ENCODE measurements at places on chromosomes 1 and 21.

DNA sequence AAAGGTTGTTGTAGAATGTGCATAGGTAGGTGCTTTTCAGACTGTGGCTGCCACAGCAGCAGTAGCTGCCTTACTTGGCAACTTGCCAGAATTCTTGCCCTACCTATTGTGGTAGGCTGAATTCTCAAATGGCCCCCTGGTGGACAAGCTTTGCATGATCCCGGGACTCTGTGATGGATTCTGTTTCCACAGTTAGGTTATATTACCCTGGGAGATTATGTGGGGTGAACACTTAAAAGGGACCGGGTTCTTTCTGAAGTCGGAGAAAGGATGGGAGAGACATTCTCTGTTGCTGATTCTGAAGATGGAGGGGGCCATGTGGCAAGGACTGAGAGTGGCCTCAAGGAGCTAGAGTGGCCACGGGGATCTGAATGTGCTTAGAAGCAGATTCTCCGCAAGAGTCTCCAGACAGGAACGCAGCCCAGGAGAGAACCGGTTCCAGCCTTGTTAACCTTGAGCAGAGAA, 32.1 kb upstream of the KCNE1 start:
- no peak for DNase-seq

GRCh38 chr1:117032681-117033539, 27.2 kb upstream of the TTF2 start:
- no peak for DNase-seq

DNA sequence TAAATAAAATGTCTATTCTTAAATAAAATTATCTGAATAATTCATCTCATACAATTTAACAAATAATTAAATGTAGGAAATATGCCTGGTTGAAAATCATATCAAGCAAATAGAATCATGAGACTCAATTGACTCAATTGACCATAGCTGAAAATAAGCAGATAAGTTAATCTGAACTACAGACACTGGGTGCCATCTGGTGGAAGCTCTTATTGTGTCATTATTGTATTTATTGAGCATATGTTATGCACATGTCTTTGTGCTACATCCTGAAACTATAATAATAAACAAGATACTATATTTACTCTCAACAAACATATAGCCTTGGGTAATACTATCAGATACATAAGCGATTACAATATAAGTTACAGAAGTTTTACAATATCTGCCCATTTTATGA, 41.0 kb downstream of the BRINP3 start:
- no peak for DNase-seq

DNA sequence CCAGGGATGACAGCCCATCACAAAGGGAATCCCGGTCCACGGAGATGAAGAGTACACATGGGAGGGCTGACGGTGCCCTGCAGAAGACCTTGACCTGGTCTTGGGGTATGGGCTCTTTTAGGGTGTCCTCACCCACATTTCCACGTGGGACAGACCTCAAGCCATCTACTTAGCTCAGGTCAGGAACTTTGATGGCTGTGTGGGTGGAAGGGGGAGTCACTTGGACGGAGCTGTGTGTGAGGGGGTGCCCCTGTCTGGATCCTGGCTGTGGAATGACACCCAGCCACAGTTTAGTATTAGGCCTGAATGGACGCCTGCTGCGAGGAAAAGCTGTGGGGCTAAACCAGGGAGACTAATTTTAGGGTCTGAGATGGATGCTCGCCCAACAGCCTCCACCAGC, 10.9 kb upstream of the MIXL1 start:
- DNase-seq, result no peak

- DNase-seq, result no peak
Observed at GRCh38 chr1:231359113-231359512, 21.0 kb downstream of the SPRTN start.

DNA sequence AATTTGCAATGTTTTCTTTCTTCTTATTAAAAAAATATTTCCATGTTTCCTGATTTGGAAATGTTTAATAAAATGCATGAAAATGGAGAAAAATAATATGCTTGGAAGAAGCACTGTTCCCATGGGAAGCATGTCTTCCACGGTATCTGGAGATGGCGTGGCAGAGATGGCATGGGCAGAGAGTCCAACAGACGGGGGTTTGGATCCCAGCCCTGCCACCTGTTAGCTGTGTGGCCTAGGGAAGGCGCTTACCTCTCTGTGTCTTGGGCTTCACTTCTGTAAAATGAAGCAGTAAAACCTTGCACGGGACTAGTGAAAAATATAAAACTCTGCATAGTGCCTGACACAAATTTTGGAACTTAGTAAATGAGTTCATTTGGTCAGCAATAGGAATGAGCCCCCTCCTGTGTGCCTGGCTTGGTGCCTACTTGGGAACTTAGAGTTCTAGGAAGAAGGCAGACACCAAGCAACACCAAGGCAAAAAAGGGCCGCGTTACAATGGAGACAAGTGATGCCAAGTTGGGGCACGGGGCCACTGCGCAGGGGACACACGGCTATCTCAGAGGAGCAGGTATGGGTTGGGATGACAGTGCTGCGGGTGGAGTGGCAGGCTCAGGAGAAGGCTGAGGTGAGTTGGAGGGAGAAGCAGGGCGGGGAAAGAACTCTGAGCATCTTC, 124.2 kb downstream of the KCNN3 start:
- no peak for DNase-seq

DNA sequence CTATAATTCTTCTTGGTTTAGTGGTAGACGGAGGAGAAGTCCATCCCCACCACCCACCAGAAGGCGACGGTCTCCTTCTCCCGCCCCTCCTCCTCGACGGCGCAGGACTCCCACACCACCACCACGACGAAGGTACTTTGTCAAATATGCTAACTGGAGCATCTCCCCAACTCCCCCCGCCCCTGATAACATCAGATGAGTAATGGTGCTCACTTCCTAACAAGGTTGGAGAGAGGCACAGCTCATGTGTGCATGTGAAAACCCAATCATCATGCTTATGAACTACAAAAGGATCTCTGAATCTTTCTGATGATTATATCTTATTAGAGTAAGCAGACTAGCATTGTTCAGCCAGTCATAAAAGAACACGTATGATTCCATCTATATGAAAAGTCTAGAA, 23.7 kb downstream of the SRRM1 start:
- DNase-seq, result no peak

GRCh38 chr21:42012344-42012743, 2.2 kb upstream of the ZBTB21 start:
- no peak for DNase-seq

DNA sequence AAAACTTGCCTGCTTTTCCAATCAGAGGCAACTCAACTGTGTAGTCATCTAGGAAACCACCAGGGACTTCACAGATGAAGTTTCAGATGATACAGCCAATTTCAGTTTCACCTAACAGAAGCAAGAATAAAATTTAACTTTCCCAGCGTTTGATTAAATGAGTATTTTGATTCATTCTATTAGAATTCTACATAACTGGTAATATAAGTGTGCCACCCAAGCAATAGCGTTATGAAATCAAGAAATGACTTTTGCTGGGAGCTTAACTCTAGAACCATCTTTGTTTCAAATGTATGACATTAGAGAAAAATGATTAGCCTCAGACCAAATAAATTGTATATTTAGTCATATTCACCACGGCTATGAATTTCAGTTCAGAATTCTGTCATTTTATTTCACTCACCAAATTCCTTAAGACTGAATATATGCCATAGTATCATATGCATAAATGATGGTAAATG, 239.3 kb downstream of the NRIP1 start:
- DNase-seq, result no peak

DNA sequence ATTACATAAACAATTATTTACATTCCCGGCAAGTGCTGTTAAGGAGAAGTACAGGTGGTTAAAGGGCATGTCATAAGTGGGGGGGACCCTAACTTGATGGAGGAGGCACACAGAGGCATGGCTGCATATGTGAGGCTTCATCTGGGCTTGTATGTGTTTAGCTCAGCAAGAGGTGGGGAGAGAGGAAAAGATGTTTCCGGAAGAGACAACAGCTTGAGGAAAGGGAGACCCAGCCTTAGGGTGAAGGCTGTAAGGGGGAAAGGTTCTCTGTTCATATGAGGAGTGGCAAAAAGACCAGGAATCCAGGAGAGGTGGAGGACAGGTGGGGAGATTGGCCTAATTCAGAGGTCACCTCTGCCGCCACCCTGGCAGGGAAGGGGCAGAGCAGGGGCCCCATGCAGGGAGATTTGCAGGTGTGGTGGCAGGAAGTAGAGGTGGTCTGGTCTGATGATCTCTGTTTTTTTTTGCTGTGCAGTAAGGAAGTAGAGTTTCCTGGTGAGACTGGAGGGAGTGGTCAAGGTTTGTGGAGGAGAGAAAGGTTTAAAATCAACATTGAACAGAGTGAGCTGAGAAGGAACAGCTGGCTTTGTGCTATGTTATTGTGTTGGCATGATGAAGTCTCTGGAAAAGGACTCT, 9.0 kb downstream of the TRAF5 start:
- DNase-seq, result no peak

GRCh38 chr1:89287181-89288050, 14.8 kb upstream of the GBP5 start:
- no peak for DNase-seq

- no peak for DNase-seq
Observed at GRCh38 chr1:109027841-109028240, 14.1 kb downstream of the WDR47 start.

DNA sequence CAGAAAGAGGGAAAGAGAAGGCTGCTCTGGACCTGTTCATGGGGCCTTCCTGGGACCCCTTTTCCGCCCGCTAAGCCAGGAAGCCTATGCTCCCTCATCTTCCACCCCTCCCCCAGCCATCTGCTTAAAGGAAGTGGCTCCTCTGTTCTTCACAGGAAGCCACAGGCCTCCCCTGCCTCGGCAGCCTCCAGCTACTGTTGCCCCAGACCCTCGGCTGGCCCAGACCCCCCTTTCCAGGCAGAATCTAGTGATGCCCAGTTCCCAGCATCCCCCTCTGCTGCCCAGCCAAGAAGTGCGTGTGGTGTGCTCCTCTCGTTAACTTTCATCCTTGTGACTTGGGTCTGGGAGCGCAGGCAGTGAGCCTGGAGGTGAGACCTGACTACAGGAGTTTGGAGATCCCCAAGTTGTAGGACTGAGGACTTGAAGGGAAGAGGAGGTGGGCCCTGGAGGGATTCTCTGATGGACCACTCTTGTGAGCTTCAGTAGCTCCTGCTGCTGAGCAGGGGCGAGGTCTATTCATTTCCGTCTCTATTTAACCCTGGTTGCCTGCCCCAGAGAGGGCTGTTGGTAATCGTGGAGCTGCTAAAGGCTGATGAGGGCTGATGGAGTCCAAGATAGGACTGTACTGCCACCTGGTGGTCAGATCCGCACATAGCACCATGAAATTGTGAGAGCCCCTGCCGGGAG, 9.1 kb downstream of the IFI6 start:
- peak; percentile 80 for DNase-seq

GRCh38 chr1:157497284-157497683, 55.0 kb downstream of the FCRL5 start:
- no peak for DNase-seq

DNA sequence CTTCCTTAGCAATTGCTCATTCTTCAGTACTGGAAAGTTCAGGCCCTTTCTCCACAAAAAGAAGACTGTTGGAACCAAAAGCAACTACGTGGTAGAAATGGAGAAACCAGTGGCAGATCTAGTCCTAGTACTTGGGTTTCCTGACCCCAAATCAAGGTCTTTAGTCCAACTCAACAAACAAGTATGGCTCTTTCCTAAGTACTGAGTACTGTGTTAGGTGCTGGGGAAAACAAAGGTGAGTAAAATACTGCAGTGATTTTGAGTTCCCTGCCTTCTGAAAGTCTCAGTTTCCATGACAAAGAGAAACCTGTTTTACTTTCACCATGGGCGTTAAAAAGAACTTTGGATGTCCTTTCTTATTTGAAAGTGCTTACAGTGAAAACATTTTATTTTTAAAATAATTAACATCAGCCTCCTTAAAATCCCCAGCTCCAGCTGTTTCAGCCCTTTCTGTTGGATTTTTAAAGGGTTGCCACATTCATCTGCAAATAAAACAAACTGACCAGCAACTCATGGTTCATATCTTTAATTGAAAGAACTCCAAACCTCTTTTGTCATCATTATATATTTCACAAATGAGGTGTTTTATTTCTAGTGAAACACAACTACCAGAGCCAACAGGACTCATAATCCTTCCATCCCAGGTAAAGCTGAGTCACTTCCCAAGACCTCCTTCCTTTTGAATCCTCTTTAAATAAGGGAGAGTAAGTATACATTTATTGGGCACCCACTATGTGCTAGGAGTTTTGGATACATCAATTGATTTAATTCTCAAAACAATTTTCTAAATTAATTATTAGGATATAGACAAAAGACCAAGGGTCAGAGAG, 35.4 kb downstream of the PLPP3 start:
- DNase-seq, result no peak

DNA sequence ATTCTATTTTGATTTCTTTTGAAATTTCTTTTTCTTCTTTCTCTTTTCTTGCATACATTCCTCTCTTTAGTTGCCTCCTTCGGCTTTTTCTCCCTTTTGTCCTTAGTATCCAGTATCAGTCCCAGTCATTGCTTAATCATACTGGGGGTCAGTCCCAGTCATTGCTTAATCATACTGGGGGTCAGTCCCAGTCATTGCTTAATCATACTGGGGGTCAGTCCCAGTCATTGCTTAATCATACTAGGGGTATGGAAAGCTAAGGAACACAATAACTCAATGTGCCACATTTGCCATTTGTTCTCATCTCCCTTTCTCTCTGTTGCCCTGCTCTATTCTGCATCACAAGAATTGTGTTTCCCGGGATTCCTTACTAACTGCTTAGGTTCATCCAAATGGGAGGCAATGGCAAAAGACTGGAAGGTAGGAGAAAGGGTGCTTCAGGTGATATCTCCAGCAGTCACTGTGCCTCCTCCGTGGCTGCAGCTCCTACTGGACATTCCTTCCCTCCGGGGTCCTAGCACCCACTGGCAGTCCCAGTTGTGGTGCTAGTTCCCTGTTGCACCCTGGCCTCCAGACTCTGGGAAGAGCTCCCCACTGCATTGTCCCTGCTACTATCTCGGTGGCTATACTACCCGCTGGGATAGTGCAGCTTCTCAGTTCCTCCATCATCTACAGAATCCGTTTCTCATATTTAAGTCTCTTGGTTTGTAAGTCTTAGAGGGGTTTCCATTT, 32.6 kb upstream of the LAMC1 start:
- DNase-seq, result no peak

GRCh38 chr1:178189814-178190213, 95.9 kb downstream of the RASAL2 start:
- no peak for DNase-seq

All from activated CD8-positive, alpha-beta memory T cell treated with anti-CD3 and anti-CD28 coated beads for 4 hours (primary cell).